ENCODE measurements at places on chromosomes 11 and 22. TPM values are rescaled to one million over a fixed set of nuclear protein-coding genes. Genes with fewer than 3 reads are reported as not detected.

The MMP7 gene
- total RNA-seq: not detected

The RASD2 gene
- total RNA-seq: 1.8 TPM

The ABTB2 gene
- total RNA-seq: 30.7 TPM

DNA sequence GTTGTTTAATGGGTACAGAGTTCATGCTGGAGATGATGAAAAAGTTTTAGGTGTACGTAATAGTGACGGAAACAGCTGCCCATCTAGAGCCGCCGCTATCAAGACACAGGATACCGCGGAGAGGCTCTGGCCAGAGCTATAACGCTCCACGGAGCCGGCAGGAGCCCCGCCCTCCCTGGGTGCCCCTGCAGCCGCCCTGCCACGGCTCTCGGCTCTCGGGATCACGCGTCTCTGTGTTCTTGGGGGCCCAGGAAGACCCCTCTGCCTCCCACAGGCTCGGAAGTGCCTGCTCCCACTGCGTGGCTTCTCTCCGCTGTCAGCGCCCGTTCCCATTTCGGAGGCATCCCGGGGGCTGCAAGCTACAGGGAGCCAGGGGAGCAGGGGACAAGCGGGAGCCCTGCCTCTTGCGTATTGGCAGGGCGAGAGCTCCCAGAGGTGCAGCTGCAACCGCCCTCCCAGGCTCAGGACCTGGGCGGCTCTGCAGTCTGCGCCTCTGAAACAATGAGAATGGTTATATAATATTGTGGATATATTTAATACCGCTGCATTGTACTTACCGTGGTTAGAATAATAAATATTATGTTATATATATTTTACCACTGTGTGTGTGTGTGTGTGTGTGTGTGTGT, 13.7 kb downstream of the GLYATL2 start:
- no peaks in the 10 kb centered on the region for H3K4me1 ChIP-seq
- no peaks in the 10 kb centered on the region for H3K27me3 ChIP-seq
- H3K36me3 ChIP-seq: no peaks in the 10 kb centered on the region

GRCh38 chr11:129460714-129461113, 85.1 kb downstream of the BARX2 start:
- no peaks in the 10 kb centered on the region for H3K36me3 ChIP-seq
- H3K27me3 ChIP-seq: no peaks in the 10 kb centered on the region
- no peak overlapping the region for H3K4me3 ChIP-seq
- no peak for DNase-seq
- no peaks in the 10 kb centered on the region for H3K4me1 ChIP-seq
- no peak overlapping the region for H3K27ac ChIP-seq

The SPTBN2 gene
- total RNA-seq: 0.61 TPM

- no peak overlapping the region for H3K4me3 ChIP-seq
- H3K36me3 ChIP-seq: no peaks in the 10 kb centered on the region
- DNase-seq: no peak
- H3K27ac ChIP-seq: no peak overlapping the region
- H3K4me1 ChIP-seq: no peaks in the 10 kb centered on the region
Observed at GRCh38 chr11:116135891-116136290, 631.7 kb upstream of the CADM1 start.

GRCh38 chr11:81870815-81871214, 862.8 kb downstream of the FAM181B start:
- no peak for DNase-seq

GRCh38 chr11:105297463-105297862, 157.9 kb upstream of the CARD18 start:
- no peak overlapping the region for H3K4me3 ChIP-seq
- no peaks in the 10 kb centered on the region for H3K36me3 ChIP-seq
- no peaks in the 10 kb centered on the region for H3K27me3 ChIP-seq
- no peak for DNase-seq

Data from gastrocnemius medialis (tissue), 4 donors.